Mucosa of gallbladder (tissue), 1 donor: ENCODE measurements at places on chromosomes 5 and 9. TPM values are rescaled to one million over a fixed set of nuclear protein-coding genes. Genes with fewer than 3 reads are reported as not detected.

DNA sequence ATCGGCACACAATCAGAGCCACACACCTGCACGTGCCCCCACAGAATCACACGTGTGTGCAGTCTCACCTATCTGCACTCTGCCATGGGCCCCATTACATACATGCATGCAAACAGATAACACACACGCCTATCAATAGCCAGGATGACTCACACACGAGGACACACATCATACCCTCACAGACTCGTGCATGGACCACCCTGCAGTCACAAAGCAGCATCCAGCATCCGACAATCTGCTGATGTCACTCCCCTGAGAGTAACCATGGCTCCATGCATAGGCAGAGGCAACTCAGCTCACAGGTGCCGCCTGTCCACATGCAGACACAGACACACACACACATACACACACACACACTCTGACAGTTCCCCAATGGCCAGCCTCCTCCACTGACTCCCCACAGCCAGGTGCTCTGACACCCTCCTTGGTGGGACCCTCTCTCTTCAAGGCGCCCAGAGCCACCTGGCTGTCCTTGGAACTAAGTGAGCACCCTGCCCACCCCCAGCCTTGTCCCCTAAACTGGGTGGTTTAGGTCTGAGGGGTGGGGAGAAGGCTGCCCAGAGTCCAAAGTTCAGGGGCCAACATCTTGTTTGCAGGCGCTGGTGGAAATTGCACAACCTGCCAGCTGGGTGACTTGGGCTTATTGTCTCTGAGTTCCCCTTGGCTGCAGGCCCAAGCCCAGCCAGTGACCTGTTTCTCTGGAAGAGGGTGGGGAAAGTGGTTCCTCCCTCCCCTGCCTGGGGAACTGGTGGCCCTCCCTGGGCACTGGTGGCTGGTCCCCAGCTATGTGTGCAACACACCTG lies 34.6 kb upstream of the NEK6 start:
- peak; percentile 95 for DNase-seq

DNA sequence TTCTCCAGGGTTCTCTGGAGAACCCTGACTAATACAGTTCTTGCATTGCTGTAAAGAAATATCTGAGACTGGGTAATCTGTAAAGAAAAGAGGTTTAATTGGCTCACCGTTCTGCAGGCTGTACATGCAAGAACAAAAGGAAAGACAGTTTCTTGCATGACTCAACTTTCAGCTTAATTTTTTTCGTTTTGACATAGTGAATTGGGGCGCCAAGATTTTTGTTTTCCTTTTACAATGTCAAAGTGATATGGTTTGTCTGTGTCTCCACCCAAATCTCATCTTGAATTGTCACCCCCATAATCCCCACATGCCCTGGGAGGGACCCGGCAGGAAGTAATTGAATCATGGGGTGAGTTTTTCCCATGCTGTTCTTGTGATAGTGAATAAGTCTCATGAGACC lies 11.8 kb upstream of the CRHBP start:
- DNase-seq: no peak

- no peak for DNase-seq
These were observed 80.2 kb downstream of the GCNT1 start for GRCh38 chr9:76539180-76539579.

DNA sequence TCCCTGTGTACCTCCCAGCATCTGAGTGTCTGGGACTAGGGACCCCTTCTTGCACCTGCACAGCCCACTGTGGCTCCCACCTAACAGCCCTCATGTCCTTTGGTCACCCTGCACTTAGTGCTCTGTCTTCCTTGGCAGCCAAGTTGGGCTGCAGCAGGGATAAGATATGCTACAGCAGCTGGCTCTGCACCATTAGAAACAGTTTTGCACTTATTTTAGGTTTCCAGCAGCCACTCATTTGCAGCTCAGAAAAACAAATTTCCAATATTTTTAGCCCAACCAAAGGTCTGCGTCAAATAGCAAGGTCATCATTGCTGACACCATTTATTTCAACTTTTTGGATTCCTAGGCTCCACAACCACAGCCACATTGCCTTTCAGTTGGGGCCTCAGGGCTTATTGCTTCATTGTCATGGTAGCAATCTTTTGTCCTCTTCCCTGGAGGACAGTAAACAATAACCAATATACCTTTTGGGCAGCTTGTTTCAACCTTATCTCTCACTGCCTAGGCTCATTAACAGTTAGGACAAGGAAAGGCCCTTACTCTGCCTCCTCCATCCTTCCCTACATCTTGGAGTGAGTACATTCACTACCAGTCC lies 263.9 kb downstream of the COX7C start:
- DNase-seq: no peak

GRCh38 chr5:61232490-61233050 lies 70.3 kb upstream of the SMIM15 start:
- no peak for DNase-seq

- DNase-seq: no peak
These were observed 261.8 kb downstream of the MCTP1 start for GRCh38 chr5:95022967-95023695.

DNA sequence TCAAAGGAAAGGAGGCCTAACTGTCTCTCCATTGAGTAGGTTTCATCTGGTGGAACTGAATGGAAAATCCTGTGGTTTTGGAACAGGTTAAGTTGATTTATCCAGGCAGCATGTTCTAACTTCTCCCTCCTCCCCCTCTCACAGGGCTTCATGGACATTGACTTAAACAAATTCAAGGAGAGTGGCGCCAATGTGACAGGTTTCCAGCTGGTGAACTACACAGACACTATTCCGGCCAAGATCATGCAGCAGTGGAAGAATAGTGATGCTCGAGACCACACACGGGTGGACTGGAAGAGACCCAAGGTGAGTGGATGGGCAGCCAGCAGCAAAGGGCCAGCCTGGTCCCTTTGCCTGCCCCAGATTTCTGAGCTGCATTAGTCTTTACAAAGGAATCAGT lies 183.9 kb downstream of the GRIA1 start:
- no peak for DNase-seq

DNA sequence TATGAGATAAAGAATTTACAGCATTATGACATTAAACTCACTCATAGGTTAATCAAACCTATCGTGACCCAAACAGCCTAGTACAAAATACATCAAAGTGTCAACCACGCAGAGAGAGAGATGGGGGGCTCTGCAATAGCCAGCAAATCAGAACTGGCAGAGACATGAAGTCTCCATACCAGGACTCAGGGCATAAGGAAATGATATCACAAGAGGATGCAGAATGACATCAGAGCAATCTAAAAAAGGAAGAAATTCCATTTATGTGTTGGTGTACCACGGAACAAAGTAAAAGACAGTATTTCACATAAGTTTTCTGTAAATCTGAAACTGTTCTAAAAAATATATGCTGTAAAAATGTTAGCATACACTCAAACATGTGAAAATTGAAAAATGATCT lies 24.6 kb downstream of the BICD2 start:
- no peak for DNase-seq

GRCh38 chr9:115254287-115255180 lies 136.6 kb upstream of the TNC start:
- DNase-seq: no peak

DNA sequence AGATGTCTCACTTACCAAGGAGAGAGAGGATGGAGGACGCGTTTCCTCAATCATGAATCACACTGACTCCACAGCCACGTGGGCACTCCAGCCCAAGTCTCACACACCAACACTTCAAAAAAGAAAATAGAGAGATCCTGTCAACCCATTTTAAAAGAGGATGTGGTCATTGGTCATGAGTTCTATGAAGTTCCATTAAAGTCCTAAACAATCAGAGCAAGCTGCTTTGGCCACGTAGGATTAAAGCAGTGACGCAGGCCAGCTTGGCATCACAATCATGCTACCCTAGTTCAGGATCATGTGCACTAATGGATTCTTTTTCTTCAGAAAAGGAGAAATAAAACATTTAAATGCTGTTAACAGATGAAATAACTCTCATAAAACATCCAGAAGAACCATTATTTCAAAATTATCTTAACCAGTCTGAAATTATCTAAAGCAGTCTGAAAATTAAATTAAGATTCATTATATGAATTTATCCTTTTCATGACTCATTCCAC lies 108.1 kb downstream of the SEMA5A start:
- DNase-seq: no peak

DNA sequence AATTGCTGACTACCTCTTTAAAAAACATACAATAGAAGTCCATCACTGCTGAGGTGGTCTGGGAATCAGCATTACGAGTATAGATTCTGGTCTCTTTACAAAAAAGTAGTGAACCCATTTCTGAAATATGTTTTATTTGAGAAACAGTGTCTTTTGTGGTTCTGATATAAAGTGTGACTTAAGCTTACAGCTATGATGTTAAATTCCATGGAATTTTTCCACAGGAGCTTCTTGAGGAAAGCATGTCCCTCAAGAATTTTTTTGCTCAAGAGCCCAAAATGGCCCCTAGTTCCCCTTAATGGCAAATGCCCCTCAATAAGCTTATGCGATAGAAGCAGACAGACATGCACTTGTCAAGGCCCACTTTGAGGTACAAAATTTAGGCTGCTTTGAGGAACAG lies 265.7 kb downstream of the FAM170A start:
- DNase-seq: no peak

The OR1Q1 gene
- total RNA-seq: not detected

The PPP2R2B gene
- total RNA-seq: 2.6 TPM

The TMEM215 gene
- not detected for total RNA-seq

The HEMGN gene
- 0.14 TPM for total RNA-seq
